ENCODE measurements at places on chromosomes 2 and 18.

DNA sequence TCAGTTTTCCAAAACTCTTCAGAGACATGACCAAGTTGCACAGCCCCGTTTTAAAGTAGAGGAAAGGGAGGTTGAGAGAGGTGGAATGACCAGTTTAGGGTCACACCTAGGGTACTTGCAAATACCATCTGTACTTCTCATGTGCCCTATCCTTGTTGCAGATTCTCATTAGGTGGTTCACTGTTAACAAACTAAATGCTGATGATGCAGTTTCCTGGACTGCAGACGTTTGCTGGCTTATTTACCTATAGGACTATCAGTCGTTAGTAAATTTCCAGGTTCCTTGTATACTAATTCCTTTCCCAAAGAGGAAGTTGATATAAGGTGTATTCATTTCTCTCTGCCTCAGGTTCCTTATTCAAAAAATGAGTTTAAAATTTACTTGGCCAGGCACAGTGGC is 1.4 kb downstream of the FARP2 start:
- no peak for DNase-seq

DNA sequence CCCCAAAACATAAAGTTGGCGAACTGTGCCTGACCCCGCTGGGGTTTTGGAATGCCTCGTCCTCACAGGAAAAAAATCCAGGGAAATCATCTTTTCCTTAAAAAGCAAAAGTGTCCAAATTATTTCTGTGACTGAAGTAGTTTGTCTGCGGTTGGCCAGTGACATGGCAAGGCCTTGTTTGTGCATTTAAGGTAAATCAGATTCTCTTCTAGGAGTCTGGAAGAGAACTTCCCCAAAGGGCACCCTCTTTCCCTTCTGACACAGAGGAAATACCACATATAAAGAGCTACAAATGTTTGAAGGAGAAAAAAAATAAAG is 737 bp upstream of the CYB5A start:
- DNase-seq = no peak

DNA sequence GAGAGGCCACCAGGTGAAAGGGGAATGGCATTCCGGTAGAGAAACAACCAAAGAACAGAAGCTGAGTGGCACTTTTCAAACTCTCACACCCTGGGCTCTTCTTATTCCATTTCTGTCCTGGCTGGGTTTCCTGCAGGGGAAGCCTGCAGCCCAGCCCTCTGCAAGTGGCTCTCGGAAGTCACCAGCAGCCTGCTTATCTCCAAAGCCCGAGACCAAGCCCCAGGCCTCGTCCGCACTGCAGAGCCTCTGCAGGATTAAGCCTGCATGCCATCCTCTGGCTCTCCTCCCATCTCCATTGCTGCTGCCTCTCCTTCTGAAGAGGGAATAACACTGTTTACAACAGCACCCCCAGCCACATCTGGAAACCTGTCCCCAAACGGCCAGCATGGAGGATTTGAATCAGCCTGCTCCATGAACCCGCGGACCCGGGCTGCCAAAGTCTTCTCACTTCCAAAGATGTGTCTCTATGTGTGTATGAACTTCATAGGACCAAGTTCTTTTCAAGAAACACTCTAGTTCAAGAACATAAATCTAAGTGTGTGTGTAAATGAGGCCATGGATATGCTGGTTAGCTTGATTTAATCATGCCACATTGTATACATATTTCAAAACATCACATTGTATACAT is 54.2 kb downstream of the DIPK1C start:
- DNase-seq = no peak

GRCh38 chr18:76805221-76805620 is 17.1 kb upstream of the ZNF236 start:
- DNase-seq = peak; percentile 41

DNA sequence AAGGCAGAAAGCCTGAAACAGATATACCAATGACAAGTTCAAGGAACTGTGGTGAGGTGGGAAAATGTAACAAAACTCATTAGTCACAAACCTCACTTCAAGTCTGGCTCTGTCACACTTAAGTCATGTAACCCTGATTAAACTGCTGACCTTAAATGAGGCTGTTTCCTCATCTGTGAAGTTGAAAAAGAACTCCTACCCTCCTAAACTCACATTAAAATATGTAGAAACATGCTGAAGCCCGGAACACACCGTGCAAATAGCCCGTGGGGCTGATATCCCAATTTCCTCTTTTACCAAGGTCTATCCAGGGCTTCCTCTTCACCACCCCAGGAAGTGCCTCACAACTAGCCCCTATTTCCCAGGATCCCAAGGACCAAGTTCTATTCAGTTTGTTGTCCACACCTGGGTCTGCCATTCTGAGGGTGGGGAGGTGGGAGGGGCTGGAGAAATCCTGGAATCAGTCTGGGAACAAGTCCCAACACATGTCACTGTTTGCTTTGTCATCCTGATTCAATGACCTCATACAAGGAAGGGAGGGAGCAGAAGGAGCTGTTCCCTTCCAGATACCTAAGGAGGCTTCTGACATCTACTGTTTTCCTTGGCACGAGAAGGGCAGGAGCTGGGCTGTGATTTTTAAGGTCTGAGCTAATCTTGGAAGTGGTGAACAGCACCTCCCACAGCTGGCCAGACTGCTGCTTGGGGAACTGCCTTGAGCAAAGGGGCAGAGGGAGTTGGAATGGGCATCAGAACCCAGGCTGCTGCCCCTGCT is 42.3 kb downstream of the SLC4A1AP start:
- peak; percentile 96 for DNase-seq

GRCh38 chr2:47040651-47041050 is 114.5 kb downstream of the STPG4 start:
- DNase-seq = no peak

GRCh38 chr2:132621131-132621875 is 48.7 kb downstream of the LYPD1 start:
- DNase-seq = no peak

DNA sequence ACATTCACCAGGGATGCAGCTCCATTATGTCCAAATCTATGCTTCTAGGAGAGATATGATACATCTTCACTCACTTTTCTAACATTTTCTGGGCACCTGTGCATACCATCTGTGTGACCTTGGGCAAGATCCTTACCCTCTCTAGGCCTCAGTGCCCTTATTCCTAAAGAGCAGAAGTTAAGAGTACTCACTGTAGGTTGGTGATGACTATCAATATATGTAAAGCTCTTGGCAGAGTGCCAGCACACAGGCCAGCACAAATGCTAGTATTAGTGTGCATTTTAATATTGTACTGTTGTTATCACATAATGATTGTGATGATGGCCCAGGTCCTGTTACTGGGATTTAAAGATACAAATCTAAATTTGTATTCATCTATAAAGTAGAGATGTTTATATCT is 199.2 kb downstream of the RAD51AP2 start:
- no peak for DNase-seq

GRCh38 chr2:144513388-144514101 is 6.4 kb downstream of the ZEB2 start:
- peak; percentile 83 for DNase-seq

DNA sequence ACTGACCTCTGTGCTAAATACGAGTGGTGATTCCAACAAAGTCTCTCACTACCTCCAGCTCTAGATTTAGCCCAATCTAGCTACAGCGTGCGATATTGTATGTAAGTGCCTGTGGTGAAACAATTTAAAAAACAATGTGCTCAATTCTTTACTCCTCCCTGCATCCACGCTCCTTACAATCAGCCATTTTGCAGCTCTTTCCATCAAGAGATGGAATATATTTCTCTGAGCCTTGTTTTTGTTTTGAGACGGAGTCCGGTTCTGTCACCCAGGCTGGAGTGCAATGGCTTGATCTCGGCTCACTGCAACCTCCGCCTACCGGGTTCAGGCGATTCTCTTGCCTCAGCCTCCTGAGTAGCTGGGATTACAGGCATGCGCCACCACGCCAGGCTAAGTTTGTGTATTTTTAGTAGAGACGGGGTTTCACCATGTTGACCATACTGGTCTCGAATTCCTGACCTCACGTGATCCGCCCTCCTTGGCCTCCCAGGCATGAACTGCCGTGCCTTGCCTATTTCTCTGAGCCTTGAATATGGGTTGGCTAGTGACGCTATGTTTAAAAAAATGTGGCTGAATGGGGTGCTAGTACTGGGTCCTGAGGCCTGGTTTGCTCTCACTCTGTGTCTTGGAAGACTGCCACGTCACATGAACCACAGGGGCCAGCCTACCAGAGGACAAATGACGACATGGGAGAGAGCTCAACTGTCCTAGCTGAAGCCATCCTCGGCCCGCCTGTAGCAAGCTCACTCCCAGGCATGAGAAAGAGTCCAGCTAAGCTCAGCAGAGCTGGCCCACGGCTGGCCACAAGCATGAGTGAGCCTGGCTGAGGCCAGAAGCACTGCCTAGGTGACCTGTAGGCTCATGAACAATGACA is 14.8 kb downstream of the WDFY1 start:
- no peak for DNase-seq

DNA sequence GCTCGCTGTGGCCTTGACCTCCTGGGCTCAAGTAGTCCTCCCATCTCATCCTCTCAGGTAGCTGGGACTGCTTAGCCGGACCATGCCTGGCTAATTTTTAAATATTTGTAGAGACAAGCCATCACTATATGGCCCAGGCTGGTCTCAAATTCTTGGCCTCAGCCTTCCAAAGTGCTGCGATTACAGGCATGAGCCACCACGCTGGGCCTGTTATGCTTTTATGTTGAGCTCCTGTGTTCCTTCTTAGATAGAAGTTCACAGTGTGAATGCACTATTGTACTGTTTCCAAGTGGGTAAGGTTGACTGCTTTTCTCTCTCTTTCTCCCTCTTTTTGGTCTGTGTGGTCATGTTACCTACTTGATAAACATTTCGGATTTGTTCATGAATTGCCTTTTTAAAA is 61.9 kb downstream of the SMCHD1 start:
- DNase-seq = no peak

- no peak for DNase-seq
These were observed 375.5 kb upstream of the SLC8A1 start for GRCh38 chr2:40827392-40827791.

DNA sequence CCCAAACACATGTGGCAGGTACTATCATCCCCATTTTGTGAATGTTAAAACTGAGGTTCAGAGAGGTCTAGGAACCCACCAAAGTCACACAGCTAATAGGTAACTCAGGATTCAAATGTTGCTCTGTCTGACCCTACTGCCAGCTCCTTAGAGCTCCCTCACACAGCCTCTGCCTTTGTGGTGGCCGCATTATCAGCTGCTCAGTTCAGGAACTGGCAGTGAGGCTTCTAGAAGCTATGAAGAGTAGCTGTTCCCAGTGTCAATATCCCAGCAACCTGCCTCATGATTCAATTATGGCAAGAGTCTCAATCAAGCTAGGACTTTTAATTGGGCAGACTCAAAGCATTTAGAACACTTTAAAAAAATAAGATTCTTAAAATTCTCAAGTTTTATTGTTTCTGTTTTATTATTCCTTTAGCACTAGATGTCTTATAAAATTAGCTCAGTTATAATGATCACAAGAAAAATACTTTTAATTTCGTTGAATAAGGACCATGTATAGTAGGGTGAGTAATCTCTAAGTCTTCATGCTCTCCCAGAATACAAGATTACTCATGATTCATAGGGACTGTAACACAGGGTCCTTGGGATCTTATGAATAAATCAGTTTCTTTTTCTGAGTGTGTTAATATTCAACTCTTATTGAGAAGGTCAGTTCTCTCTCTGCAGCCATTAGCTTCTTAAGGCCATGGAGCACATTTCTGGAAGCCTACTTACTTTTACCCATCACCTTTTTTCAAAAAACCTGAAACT is 342.7 kb downstream of the RND3 start:
- peak; percentile 50 for DNase-seq
